GM06990 (cell line): ENCODE measurements at places on chromosomes 12 and 14.

GRCh38 chr12:32889011-32889760 lies 7.4 kb downstream of the PKP2 start:
- no peak for DNase-seq

GRCh38 chr12:14841761-14842160 lies 1.6 kb downstream of the ART4 start:
- DNase-seq = no peak

DNA sequence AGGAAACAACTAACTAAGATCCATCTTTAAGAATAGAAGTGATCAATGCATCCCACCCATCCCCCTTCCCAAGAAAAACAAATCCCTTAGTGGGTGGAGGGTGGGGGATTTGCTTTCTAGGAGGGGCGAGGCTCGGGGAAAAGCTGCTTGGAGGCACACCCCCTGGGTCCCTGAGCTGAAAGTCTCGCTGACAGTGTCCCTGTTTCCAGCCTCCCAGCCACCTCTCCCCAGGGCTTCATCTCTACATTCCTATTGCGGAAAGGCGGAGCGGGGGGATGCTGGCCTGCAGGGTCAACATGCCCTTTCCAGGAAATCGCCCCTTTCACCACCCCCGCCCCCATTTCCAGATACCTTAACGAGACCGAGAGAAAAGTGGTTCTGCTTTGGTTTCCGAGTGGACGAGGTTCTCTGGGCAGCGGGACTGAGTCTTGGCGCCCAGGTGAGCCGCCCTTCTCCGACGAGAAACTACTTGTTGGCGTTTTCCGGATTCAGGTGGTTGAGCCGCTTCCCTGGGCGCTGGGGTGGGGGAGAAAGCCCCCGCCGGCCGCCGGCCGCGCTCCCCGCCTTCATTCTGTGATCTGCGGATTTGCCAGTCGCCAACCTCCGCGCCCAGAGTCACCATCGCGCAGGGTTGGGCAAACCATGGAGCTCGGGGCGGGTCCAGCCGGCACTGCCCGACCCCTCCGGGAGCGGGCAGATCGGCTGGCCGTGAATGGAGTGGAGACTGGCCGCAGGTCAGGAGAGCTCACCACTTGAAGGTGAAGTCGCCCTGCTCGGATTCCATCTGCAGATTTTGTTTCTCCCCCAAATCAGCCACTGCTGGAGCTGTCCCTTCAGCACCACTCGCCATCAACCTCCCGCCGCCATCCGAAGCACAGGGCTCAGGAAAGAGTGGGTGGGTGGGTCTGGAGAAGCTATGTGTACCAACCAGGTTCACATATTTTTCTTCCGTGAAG lies 505 bp downstream of the KCNC2 start:
- DNase-seq = no peak

DNA sequence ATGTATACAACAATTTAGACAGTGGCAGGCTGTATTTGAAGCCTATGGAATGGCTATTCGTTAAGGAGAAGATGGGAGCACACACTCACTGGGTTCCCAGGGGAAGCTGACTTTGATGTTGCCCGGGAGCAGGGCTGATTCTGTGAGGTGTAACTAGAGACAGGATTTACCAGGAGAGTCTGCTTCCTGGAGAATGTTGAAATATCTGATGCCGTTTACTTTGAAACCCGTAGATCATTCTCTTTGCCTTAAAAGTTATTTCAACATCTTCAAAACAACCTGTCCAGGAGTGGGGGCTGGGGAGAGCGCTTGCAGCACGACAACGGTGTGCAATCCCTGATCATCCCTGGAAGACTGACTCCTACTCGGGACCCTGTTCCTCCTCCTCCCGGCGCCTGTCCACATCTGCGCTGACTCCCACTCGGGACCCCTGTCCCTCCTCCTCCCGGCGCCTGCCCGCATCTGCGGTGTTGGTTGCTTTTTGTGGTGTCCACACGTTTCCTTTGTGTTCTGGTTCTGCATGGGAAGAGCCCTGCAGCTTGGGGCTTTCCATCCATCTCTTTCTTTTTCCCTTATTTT lies 72.6 kb downstream of the AACS start:
- no peak for DNase-seq

DNA sequence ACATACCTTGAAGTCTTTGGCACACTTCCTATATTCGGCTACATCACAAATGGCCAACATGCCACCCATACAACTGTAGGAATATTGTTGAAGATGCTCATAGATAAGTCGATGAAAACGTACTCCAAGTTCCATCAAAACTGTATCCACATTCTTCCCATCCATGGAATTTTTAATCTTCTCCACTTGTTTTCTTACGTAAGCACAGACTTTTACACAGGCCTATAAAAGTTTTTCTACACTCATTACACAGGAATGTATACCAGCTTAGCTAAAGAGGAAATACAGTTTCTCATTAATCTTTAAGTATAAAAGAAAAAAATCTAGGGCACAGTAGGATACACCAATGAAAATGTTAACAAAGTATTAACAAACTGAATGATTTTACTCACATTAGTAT lies 59.1 kb downstream of the EXOC5 start:
- no peak for DNase-seq

- peak; percentile 55 for DNase-seq
Observed at GRCh38 chr12:104458694-104459367, 2.1 kb downstream of the CHST11 start.

DNA sequence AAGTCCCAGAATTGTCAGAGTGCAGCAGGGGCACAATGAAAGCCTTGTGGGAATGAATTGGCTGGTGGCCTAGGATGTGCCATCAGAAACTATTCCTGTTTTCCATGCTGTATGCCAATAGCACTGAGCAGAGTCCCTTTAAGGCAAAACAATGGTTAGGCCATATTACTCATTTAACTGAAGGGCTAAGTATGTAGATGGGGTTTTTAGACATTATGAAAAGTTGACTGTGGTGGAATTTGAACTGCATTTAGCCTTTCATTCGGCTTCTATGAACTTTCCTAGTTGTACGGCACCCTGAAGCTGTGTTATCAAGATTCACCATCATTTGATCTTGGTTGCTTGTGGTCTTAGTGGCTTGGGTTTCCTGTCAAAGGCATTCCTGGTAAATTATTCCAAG lies 24.8 kb downstream of the IL26 start:
- no peak for DNase-seq

GRCh38 chr12:130151846-130152245 lies 10.4 kb upstream of the FZD10 start:
- no peak for DNase-seq

GRCh38 chr12:111636209-111636945 lies 37.3 kb upstream of the ATXN2 start:
- DNase-seq = no peak
